ENCODE measurements at places on chromosomes 3 and 15.

- DNase-seq, result no peak
These were observed 333.8 kb downstream of the FEZF2 start for GRCh38 chr3:62039586-62039985.

DNA sequence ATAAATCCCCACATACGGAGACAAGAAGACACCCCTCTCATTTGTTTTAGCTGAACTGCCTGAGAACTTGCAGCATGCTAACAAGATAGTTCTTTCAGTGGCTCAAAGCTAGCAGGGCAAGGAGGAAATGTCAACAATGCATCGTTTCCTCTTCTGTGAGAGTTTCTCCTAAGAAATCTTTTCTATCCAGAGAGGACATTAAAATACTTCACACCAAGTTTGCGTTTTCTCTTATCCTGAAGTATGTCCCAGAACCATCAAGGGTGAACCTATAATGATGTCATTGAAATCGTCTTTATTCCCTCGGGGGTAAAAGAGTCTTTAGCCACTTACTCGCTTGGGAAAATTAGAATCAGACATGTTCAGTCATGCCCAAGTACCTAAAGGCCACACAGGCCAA lies 541.7 kb upstream of the MDFIC2 start:
- peak; percentile 12 for DNase-seq

GRCh38 chr3:136734382-136735070 lies 17.7 kb downstream of the STAG1 start:
- DNase-seq, result no peak

GRCh38 chr3:94349310-94349878 lies 286.5 kb downstream of the NSUN3 start:
- DNase-seq, result no peak

GRCh38 chr3:143811602-143812001 lies 36.7 kb downstream of the SLC9A9 start:
- DNase-seq, result no peak

DNA sequence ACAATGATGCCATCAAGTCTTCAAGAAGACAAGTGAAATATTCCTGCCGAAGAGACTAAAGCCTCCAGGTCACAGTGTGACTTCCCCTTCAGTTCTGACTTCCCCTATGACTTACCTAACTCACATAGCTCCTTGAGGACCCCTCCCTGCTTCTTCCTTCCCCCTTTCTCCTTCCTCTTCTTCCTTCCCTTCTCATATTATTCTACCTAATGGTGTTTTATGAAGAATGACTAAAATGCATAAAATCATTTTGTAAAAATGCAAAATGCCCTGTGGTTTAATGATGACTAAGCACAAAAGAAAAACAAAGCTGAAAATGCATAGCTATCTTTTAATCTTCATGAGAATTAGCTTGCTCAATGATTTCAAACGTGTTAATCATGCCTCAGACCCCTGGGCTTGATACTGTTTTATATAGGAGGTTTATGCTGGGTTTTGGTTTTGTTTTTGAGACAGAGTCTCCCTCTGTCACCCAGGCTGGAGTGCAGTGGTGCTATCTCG lies 26.1 kb upstream of the TM4SF4 start:
- peak; percentile 38 for DNase-seq

DNA sequence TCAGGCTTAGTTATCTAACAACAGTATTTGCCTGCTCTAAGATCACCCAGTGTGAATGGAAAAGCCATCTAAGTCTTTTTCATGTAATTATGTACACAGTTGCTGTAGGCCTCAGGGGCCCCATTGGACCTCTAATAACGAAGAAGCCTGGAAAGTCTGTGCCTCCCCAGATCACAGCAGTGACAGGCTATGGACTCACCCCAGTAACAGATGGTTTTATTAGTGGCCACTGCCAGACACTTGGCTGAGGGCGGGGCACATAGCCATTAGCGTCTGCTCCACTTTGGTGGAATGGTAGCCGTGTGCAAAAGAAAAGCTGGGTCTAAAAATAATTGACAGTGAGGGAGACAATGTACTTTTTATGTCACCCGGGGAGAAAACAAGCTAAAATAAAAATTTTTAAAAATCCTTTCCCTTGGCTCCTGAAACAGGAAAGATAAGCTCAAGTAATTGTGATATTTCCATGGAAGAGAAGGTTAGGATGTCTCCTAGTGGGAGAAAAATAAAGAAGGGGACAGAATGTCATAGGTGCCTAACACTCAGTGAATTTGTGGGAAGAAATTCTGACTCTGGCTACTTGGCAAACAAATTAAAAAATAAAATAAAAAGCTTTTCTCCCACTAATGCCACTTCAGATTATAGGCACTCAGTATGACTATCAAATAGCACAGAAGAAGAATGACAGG lies 44.3 kb upstream of the ZNF385D start:
- no peak for DNase-seq

DNA sequence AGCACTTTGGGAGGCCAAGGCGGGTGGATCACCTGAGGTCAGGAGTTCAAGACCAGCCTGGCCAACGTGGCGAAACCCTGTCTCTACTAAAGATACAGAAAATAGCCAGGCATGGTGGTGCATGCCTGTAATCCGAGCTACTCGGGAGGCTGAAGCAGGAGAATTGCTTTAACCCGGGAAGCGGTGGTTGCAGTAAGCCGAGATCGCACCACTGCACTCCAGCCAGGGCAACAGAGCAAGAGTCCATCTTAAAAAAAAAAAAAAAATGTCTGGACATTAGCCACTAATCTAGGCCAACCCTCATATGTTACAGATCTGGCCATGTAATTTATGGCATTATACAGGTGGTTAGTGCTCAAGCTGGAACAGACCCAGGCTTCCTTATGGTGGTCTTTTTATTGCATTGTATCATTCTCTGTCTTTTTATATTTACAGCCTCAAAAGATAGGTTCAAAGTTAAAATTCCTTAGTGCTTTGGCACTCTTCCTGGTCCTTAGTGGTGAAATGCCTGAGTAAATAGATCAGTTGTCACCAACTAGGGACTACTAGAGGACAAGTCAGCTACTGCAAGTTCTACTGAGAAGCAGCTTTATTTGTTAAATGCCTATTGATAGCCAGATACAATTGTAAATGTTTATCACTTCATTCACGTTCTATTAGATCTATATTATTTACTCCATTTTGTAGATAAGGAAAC lies 16.0 kb downstream of the STARD9 start:
- DNase-seq, result no peak

DNA sequence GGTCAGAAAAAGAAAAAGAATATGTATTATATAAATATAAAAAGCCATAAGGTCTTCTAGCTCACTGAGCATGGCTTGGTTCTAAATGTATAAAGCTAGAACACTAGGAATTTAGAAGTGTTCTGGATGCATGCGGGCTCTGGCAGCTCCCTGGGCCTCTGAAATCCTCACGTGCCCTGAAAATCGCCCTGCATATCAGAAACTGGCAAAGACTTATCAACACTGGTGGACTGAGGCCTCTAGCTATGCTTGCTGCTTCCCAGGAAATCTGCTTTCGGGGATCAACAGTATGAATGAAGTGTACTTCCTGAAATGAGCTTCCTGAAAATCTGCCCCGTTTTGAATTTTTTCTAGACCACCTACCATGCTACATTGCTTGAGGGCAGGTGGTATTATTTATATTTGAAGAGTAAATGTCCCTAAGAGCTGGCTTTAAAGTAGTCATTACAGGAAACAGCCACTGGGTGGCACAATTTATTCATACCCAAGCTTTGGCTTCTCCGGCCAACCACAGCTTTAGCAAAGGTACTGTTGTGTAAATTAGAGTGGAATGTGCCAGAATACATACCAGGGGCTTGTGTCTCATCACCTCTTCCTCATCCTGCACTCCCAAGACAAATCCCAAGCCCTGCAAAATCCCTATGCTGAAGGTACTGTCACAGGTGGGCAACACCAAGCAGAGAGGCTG lies 17.7 kb downstream of the CRTAP start:
- DNase-seq, result peak; percentile 49

DNA sequence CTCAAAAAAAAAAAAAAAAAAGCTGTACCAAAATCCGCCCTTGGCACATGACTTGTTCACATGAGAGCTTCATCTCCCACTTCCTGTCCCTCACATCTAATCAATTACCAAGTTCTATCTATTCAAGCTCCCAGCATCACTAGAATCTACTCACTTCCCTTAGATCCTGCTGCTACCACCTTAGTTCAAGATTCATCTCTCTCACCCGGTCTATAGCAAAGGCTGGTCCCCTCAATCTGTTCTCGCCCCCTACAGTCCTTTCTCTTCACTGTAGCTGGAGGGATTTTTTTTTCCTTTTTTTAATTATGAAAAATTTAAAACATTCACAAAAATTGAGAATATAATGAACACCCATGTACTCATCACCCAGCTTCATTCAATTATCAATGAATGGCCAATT lies 16.7 kb upstream of the GPR160 start:
- no peak for DNase-seq

DNA sequence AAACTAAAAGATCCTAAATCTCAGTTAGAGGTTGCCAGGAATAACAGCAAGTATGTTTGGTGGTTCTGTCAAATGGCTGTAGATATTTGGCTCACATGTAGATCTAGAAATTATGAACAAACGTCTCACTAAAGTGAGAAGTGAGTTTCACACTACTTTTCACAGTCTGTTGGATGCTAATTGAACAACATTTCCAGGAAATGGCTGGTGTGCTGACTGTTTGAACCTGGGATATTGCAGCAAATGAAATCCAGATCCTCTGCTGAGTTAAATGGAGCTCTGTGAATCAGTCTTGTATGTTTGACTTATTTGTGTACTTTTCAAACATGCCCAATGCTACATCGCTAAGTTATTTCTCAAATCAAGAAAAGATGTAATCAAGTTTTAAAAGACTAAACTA lies 21.3 kb upstream of the RSL24D1 start:
- DNase-seq, result no peak

DNA sequence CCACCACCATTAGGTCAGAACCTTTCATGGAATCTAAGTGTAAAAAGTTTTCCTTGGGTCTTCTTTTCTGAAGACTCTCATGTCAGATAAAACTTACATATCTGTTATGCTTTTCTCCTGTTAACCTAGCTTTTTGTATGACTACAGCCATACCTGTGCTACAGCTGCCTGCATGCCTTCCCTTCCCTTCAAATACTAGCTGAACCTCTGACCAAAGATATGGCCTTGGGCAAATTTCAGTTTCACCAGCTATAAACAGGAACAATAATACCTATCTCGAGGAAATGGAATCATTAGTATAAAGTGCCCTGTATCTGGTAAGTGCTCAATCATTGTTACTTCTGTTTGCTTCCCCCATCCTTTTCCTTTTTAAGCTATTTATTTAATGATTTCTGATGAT lies 25.0 kb downstream of the GLB1 start:
- no peak for DNase-seq

DNA sequence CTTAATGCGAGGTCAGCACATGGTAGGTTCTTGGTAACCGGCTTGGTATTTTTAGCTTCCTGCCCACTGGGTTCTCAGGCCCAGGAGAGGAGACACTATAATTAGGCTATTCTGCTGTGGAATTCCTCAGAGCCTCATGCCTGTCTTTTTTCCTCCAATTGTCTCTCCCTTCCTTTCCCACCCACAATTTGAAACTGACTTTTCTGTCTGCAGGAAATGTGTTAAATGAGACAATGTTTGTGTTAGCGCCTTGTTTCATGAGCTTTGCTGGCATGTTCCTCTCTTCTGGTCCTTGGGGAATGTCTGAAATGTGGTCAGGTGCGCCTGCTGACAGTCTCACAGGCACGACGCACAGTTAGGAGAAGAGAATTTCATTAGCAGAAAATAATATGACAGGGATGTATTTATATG lies 223.6 kb upstream of the CTNNB1 start:
- DNase-seq, result no peak

- no peak for DNase-seq
These were observed 136.9 kb downstream of the NSMCE3 start for GRCh38 chr15:29132735-29133181.

DNA sequence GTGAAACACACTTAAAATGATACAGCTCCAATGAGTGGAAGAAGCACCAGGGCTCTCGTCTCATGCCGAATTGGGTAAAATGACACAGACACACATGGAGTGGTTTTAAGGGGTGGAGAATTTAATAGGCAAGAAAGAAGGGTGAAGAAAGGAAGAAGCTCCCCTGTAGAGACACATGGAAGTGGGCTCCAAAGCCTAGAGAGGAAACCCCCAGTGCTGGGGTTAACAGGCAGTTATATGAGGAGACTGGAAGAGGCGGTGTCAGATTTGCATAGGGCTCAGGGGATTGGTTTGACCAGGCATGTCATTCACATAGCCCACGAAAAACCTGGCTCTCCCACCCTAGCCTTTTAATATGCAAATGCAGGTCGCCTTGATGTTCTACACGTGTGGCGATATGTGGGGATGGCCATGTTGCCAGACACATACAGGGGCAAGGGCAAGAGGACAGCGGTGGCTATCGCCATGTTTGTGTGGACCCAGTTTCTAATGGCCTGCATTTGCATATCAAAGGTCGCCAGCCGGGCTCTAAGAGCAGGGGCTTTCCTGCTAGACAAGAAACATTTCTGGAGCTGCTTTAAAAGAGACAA lies 1.9 kb upstream of the DPH6 start:
- no peak for DNase-seq

- no peak for DNase-seq
These were observed 254.7 kb downstream of the SOX2 start for GRCh38 chr3:181966393-181966792.

GRCh38 chr3:105747060-105747541 lies 121.7 kb downstream of the CBLB start:
- DNase-seq, result peak; percentile 13

GRCh38 chr15:50880651-50881114 lies 27.8 kb upstream of the AP4E1 start:
- DNase-seq, result no peak

DNA sequence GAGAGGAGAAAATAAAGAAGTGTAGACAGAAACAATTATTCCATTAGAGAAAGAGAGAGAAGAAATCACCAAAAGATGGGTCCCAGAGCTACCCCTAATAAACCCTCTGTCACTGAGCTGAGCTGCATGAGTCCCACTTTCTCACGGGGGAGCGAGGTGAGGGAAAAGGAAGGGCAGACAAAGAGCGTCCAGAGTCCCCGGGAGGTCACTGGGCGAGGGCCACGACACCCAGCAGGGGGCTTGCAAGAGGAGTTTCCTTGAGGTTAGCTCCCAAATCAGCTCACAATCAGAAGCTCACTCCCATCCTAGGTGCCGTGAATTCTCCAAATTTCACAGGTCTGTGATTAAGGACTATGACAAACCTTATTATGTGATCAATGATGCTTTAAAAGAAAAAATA lies 62.3 kb downstream of the XXYLT1 start:
- no peak for DNase-seq

GRCh38 chr3:184335291-184335660 lies 2.1 kb upstream of the FAM131A start:
- DNase-seq, result no peak

- peak; percentile 19 for DNase-seq
These were observed 54.2 kb downstream of the MAP4 start for GRCh38 chr3:47961815-47962606.

All from RWPE1 (cell line).